ENCODE measurements at places on chromosomes 7 and 10. TPM values are rescaled to one million over a fixed set of nuclear protein-coding genes. Genes with fewer than 3 reads are reported as not detected.

DNA sequence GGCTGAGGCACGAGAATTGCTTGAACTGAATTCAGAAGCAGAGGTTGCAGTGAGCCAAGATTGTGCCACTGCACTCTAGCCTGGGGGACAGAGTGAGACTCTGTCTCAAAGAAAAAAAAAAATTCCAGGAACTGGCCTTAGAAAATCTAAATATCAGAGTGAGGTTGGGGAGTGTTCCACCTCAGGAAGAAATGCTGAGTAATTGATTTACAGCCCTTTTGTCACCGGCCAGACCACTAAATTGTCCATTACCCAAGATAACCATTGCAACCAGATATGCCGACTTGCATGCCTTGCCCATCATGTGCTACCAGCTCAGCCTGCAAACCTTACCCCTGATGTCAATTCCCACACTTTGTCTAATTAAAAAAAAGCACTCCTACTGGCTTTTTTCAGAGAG, 42.4 kb downstream of the CRCP start:
- DNase-seq, result no peak

GRCh38 chr10:124539935-124540641, 78.5 kb downstream of the LHPP start:
- DNase-seq, result peak; percentile 85

DNA sequence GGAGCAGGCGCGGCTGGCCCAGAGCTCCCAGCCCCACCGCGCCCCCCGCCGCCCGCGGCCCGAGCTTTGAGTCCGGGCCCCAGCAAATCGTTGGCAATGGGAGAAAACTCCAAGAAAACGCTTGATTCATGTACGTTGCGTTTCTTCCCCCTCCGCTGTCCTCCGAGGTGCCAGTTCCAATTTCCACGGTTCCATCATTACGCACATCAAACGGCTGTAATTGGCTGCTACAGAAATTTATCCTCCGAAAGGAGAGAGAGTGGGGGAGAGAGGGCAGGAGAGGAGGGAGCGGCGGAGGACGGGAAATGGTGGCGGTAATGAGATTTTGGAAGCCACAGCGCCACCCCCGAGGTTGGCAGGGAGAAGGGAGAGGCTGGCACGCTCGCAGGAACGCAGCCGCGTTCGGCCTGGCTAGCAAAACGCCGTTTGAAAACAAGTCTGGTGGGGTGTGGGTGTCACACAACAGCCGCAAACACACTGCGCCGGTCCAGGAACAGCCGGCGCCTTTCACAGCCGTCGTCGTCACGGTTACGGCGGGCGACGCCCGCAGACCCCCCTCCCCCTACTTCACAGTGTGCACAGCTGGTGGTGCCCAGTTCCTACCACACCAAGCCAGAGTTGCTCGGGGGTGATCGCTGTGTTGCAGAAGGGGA, 57.5 kb downstream of the UNCX start:
- DNase-seq, result peak; percentile 84

DNA sequence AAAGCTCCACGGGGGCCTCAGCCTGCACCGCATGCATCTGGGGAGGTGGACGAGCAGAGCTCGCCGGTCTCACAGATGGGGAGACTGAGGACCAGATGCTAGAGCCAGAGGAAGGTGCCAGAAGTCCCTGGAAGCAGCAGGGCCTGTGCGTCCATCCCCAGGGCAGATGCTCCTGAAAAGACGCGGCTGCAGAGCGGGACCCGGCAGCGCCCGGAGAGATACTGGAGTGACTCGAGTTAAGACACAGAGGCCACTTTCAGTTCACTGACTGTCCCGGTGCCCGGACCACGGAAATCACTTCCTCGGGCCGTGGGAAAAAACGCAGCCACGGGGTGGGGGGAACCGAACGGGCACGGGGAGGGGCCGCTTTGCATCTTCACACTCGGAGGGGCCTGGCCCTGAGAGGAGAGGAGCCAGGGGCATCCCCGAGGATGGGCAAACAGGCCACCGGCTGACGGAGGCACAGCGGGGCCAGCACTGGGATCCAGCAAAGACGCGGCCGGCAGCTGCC, 85.4 kb downstream of the FOXL3 start:
- DNase-seq, result peak; percentile 4

GRCh38 chr7:30276203-30276900, 8.0 kb upstream of the ZNRF2 start:
- peak; percentile 79 for DNase-seq

DNA sequence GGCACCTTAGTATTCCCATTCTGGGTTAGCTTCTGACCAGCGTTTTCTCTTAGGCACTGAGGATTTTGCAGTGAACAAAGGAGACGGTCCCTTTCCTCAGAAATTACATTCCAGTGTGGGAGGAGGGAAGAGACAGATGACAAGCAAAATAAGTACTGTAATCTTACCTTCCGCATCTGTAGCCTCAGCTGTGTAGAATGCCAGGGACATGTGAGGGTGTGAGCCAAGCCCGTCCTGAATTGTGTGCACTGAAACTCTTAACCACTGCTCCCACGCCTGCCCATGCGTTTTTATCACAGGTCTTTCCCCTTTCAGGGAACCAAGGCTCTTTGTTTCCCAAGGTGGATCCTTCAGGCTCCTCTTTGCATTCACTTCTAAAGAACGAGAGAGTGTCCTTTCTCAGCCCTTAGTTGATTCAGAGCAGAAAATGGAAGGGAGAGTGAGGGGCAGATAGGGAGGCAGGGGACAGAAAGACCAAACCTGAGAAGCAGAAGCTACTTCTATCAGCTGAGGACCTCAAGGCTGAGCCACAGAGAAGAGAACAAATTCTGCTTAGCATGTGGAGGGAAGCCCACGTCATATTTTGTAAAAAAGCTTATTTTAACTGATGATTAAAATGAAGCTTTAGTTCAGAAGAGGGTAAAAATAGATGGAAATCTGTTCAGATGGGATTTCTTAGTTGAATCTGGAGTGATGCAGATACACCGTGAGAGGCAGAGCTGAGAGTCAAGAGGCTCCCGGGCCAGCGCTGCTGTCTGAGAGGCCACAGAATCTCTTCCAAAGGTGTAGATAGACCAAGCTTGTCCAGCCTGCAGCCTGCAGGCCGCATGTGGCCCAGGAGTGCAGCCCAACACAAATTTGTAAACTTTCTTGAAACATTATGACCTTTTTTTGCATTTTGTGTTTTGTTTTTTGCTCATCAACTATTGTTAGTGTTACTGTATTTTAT, 122.5 kb downstream of the CCNY start:
- no peak for DNase-seq

DNA sequence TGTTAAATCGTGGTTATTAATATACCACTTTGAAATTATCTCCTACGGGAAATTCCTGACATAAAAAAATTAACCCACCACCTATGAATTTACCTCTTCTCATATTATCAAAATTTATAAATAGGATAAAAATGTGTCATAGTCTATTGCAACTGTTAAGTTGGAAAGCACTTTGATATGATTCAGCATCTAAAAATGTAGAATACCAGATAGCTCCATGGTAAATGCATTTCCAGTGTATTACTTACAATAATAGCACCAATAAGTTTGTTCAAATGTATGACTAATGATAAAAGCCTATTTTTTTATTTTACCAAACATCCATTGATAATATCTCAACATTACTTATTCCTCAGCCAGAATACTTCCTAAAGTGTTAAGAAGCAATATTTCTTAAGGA, 13.6 kb upstream of the KCND2 start:
- DNase-seq, result no peak

- DNase-seq, result no peak
Observed at GRCh38 chr7:55538538-55538937, 33.8 kb downstream of the VOPP1 start.

DNA sequence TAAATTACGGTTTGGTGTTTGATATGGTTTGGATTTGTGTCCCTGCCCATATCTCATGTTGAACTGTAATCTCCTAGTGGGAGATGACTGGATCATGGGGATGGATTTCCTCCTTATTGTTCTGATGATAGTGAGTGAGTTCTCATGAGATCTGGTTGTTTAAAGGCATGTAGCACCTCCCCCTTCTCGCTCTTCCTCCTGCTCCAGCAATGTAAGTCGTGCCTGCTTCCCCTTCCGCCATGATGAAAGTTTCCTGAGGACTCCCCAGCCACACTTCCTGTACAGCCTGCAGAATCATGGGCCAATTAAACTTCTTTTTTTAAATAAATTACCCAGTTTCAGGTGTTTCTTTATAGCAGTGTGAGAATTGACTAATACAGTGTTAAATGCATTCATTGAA, 116.6 kb downstream of the DOCK4 start:
- DNase-seq, result no peak

- DNase-seq, result no peak
Observed at GRCh38 chr10:79219322-79219957, 127.8 kb upstream of the PPIF start.

DNA sequence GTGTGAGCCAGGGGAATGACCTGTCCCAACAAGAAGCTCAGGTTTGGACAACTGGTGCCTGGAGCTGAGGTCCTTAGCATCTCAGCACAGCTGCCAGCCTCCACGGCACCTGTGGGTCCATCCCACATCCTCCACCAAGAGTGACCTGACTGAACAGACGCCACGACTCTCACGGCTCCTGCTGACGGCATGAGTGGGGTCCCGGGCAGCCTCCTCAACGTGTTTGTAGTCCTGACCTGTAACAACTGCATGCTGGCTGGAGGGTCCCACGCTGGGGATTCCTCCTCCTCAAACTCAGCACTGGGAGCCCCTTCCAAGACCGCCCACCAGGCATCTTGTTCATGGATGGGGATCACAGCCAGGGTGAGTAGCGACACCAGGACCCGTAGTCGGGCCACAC, 36.2 kb downstream of the FAM20C start:
- DNase-seq, result no peak

DNA sequence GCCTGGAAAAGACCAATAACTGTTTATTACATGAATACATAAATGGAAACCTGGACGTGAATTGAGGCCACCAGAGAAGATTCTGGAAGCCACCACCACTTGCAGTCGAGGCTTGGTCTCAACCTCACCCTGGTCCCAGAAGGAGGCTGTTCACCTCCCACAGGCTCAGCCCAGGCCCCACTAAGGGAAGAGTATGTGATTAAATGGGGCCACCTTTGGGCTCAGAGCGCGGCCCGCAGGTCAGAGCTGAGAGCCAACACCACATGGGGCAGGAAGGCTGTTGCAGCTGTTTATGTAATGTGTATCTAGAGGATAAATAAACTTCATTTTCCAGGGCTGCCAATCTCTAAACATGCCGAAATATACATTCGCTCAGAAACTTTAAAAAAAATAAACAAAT, 17.6 kb upstream of the FGFR2 start:
- DNase-seq, result no peak

DNA sequence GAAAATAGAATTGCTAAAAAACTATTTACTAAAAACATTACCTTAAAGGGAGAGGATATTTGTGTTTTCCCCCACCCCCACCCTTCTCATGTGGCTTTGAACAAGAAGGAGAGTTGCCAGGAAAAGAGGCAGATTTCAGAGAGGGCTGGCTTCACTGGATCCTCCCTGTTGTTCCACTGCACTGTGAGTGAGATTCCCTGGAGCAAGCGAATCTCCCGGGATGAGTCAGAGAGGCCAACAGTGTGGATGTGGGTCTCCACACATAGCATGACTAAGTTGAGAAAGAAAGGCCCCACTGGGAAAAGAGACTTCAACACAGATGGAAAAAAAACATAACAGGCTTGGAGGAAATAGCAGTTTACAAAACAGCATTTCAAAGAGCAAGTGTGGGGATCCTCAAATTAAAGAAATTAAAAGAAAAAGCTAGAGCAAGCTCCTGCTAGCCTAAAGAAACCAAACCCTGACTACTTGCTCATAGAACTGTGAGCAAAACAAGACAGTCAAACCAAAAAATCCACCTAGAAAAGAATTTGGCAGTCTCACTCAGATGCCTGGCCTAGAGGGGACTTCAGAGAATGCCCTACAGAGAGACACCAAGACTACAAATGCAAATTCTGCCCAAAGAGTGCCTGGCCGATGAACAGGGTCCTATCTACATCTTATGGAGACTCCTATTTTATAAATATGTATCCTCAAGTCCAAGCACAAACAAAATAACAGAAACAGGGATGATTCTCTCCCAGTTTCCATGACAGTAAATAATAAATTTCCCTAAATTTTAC, 3.4 kb downstream of the CAV1 start:
- peak; percentile 58 for DNase-seq

DNA sequence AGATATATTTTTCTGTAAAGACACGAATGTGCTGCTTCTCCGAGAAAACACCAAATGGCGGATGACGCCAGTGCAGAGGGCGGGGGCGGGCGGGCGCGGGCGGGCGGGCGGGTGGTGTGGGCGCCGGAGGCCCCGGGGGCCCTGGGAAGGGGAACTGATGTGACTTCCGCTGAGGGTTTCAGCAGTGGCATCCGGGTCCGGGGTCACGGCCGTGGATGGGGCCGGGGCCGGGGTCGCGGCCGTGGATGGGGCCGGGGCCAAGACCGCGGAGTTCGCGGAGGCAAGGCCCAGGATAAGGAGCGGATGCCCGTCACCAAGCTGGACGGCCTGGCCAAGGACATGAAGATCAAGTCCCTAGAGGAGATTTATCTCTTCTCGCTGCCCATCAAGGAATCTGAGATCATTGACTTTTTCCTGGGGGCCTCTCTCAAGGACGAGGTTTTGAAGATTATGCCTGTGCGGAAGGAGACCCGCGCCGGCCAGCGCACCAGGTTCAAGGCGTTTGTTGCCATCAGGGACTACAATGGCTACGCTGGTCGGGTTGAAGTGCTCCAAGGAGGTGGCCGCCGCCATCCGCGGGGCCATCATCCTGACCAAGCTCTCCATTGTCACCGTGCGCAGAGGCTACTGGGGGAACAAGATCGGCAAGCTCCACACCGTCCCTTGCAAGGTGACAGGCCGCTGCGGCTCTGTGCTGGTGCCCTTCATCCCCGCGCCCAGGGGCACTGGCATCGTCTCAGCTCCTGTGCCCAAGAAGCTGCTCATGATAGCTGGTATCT, 20.3 kb upstream of the IGF2BP3 start:
- DNase-seq, result no peak

The CYP3A5 gene
- 81.7 TPM for polyA plus RNA-seq

The FFAR4 gene
- polyA plus RNA-seq, result not detected

The AGBL3 gene
- 1.4 TPM for polyA plus RNA-seq

All from stomach (tissue), 19 donors.